A549 treated with ZK216348 at 1 μM for 4 hours (cell line): ENCODE measurements at places on chromosomes 7 and 10. TPM values are rescaled to one million over a fixed set of nuclear protein-coding genes. Genes with fewer than 3 reads are reported as not detected.

The ANK3 gene
- 0.28 to 0.87 TPM (median 0.63 TPM) in 5 replicates for total RNA-seq

The TPST1 gene
- total RNA-seq = 6.1 to 8.8 TPM (median 7.4 TPM) in 5 replicates

The ADAM12 gene
- total RNA-seq = 2.9 to 6.0 TPM (median 4.1 TPM) in 5 replicates

The HTR7 gene
- 0.12 to 0.28 TPM (median 0.17 TPM) in 5 replicates for total RNA-seq

The MINDY4 gene
- total RNA-seq = 2.7 to 2.9 TPM (median 2.7 TPM) in 5 replicates

The MKRN1 gene
- total RNA-seq = 53.4 to 72.5 TPM (median 55.7 TPM) in 5 replicates

The IKZF1 gene
- total RNA-seq = not detected in 5 replicates

The PHYH gene
- 30.4 to 36.7 TPM (median 32.0 TPM) in 5 replicates for total RNA-seq

The CTAGE8 gene
- not detected in 5 replicates for total RNA-seq

The STN1 gene
- total RNA-seq = 19.1 to 22.3 TPM (median 19.4 TPM) in 5 replicates

The UCMA gene
- not detected in 5 replicates for total RNA-seq

The MSMB gene
- total RNA-seq = not detected in 5 replicates

The HMX3 gene
- 0.14 TPM in 1 of 5 replicates, not detected in the others for total RNA-seq

The PARD3 gene
- 62.4 to 85.0 TPM (median 68.7 TPM) in 5 replicates for total RNA-seq

The NANOS1 gene
- total RNA-seq = 2.1 to 3.1 TPM (median 2.8 TPM) in 5 replicates

The CYTH3 gene
- 21.9 to 28.6 TPM (median 26.8 TPM) in 5 replicates for total RNA-seq

The GPAM gene
- 4.3 to 7.2 TPM (median 6.6 TPM) in 5 replicates for total RNA-seq

The BCCIP gene
- total RNA-seq = 99.9 to 173 TPM (median 109 TPM) in 5 replicates

The OTUD1 gene
- total RNA-seq = 2.6 to 5.1 TPM (median 3.6 TPM) in 5 replicates

The LRRC18 gene
- not detected in 5 replicates for total RNA-seq
